ENCODE measurements at places on chromosomes 5 and 9. TPM values are rescaled to one million over a fixed set of nuclear protein-coding genes. Genes with fewer than 3 reads are reported as not detected.

GRCh38 chr5:37002176-37002751 is 125.7 kb downstream of the NIPBL start:
- peaks cover 27% of the 10 kb centered on the region for H3K36me3 ChIP-seq
- H3K27ac ChIP-seq = no peak overlapping the region
- no peak overlapping the region for H3K4me3 ChIP-seq
- H3K4me1 ChIP-seq = no peaks in the 10 kb centered on the region
- H3K27me3 ChIP-seq = no peaks in the 10 kb centered on the region
- DNase-seq = no peak

DNA sequence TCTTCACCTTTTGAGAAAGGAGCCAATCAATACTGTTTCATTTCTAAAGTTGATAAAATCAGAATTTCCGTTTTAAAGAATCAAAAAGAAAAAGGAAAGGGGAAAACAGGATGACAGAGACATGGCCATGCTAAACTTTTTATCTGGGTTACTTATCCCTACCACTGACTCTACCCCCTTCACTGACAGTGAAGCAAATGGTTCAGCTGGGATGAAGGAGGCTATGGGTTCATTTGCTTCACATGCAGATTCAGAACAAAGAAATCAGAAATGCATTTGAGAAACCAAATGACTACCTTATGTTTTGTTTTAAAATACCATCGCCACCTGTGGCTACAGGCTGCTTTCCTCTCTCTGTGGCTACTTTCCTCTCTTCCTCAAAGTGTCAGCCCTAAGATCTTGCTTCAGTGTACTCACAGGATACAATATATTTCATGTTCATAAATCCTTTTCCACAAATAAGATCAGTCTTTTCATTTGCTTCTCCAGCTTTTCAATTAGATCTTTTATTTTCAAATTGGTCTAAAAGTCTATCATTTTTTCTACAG is 53.3 kb downstream of the LPAR1 start:
- no peaks in the 10 kb centered on the region for H3K36me3 ChIP-seq
- H3K4me3 ChIP-seq = no peak overlapping the region
- H3K27ac ChIP-seq = no peak overlapping the region
- no peaks in the 10 kb centered on the region for H3K27me3 ChIP-seq

- no peak for DNase-seq
- H3K4me1 ChIP-seq = no peaks in the 10 kb centered on the region
- no peaks in the 10 kb centered on the region for H3K36me3 ChIP-seq
- no peak overlapping the region for H3K27ac ChIP-seq
- H3K27me3 ChIP-seq = peaks cover 18% of the 10 kb centered on the region
Observed at GRCh38 chr9:126127591-126127990, 199.0 kb upstream of the MVB12B start.

DNA sequence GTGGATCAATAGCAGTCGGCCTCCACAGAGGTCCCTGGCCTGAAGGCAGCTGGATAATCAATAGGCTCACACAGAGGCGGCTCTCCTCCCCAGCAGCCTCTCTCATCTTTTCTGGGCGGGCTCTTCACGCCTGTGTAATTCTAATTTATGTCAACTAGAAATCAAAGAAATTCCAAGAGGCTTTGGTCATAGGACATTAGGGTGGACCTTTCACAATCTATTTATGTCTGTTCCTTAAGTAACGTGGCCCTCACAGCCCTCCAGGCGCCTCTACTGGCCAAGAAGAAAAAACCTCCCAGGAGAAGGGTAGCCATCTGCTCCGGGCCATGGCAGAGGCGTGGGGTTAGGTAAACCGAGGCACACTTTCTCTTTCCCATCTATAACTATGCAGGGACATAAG is 205.1 kb upstream of the EFNA5 start:
- DNase-seq = no peak
- no peaks in the 10 kb centered on the region for H3K36me3 ChIP-seq
- H3K4me3 ChIP-seq = no peak overlapping the region
- no peaks in the 10 kb centered on the region for H3K27me3 ChIP-seq
- H3K4me1 ChIP-seq = peaks cover 4% of the 10 kb centered on the region

DNA sequence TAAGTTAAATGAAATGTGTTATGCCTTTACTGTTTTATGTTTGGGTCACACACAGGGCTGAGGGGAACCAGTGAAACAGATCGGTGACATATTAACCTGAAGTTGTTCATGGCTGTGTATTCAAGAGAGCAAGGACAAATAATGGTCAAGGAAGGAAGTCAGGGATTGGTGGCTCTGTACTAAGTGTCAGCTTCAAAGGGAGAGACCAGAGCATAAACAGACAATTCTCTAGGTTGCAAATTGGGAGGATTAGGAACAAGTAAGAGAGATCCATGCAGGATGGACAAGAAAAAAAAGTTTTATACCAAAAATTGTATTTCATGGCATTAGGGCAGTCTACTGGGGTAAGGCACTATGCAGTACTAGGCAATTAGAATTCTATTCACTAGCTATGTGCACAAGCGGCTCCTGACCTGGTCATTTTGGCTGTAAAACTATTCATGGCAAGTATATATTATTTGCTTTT is 156.3 kb downstream of the PLPPR1 start:
- no peak overlapping the region for H3K4me3 ChIP-seq
- H3K36me3 ChIP-seq = no peaks in the 10 kb centered on the region
- DNase-seq = no peak
- no peak overlapping the region for H3K27ac ChIP-seq

GRCh38 chr9:105044518-105044917 is 116.6 kb upstream of the ABCA1 start:
- DNase-seq = no peak
- H3K36me3 ChIP-seq = no peaks in the 10 kb centered on the region
- no peaks in the 10 kb centered on the region for H3K4me1 ChIP-seq
- H3K27me3 ChIP-seq = no peaks in the 10 kb centered on the region
- H3K27ac ChIP-seq = no peak overlapping the region
- no peak overlapping the region for H3K4me3 ChIP-seq

DNA sequence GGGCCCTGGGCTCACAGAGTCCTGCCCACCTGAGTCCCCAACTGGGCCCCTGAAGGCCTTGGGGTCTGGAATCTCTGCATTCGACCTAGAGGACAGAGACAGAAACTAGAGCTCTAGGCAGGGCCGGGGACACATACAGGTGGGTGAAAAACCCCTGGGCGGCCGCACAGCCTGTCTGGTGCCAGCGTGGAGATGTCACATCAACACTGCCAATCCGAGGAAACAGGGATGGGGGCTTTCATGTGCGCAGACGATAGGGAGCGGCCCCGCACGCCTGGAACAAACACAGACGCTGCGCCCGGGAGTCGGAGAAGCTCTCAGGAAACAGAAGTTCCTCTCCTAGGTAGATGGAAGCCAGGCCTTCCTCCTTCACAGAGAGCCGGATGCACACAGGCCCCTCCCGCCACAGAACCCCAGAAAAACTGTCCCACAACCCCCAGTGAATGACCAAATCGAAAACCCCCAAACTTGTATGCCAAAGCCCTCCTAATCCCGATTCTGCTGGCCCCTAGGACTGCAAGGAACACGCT is 1.8 kb downstream of the GRM6 start:
- no peaks in the 10 kb centered on the region for H3K36me3 ChIP-seq
- H3K27ac ChIP-seq = peak overlapping the region; percentile 46
- peaks cover 3% of the 10 kb centered on the region for H3K4me1 ChIP-seq

- no peaks in the 10 kb centered on the region for H3K27me3 ChIP-seq
- no peak for DNase-seq
- H3K4me1 ChIP-seq = peaks cover 9% of the 10 kb centered on the region
- H3K4me3 ChIP-seq = no peak overlapping the region
- H3K27ac ChIP-seq = no peak overlapping the region
Observed at GRCh38 chr9:70535546-70536323, 121.3 kb upstream of the KLF9 start.

GRCh38 chr5:63049935-63050334 is 471.3 kb downstream of the LRRC70 start:
- no peak overlapping the region for H3K27ac ChIP-seq
- H3K27me3 ChIP-seq = no peaks in the 10 kb centered on the region
- no peaks in the 10 kb centered on the region for H3K36me3 ChIP-seq
- H3K4me3 ChIP-seq = no peak overlapping the region
- DNase-seq = no peak

GRCh38 chr5:87121304-87122150 is 146.2 kb upstream of the RASA1 start:
- H3K4me3 ChIP-seq = peak overlapping the region; percentile 35
- peak; percentile 52 for DNase-seq
- H3K36me3 ChIP-seq = peaks cover 6% of the 10 kb centered on the region
- H3K4me1 ChIP-seq = peaks cover 59% of the 10 kb centered on the region
- peaks cover 4% of the 10 kb centered on the region for H3K27me3 ChIP-seq
- peak overlapping the region; percentile 86 for H3K27ac ChIP-seq

GRCh38 chr5:56482363-56482762 is 249.2 kb upstream of the ANKRD55 start:
- H3K36me3 ChIP-seq = no peaks in the 10 kb centered on the region
- DNase-seq = no peak
- H3K4me1 ChIP-seq = peaks cover 46% of the 10 kb centered on the region
- H3K27me3 ChIP-seq = no peaks in the 10 kb centered on the region

- H3K27ac ChIP-seq = no peak overlapping the region
- no peaks in the 10 kb centered on the region for H3K4me1 ChIP-seq
- H3K4me3 ChIP-seq = no peak overlapping the region
- no peak for DNase-seq
Observed at GRCh38 chr5:137605411-137605810, 106.3 kb upstream of the SPOCK1 start.

DNA sequence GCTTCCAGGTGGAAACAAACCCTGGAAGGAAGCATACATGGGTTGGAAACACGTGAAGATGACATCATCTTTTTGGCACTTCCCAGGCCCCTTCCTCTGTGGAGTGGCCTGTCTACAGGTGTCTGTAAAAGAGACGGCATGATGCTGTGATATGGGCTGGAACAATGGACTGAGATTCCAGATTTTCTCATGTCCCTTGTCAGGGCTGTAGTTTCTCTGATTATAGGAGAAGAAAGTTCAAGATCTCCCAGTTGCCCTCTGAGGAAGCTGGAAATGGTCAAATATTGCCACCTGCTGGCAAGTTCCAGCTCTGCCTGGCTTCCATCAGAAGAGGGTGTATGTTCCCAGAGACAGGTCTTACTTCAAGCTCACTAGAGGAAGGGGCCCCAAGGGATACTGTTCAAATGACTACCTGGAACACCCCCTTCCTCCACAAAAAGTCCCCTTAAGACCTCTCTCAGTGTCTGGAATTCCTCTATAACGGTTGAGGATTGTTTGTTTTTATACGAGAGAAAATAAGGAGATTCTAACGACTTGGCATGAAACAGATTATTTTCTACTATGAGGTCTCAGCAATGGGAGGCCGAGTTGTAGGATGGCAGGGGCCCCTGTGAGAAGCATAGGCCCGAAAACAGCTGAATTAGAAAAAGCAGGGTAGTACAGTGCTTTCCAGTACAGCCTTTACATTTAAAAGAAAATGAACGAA is 7.3 kb upstream of the ANXA6 start:
- no peaks in the 10 kb centered on the region for H3K36me3 ChIP-seq
- peaks cover 11% of the 10 kb centered on the region for H3K4me1 ChIP-seq
- no peak overlapping the region for H3K4me3 ChIP-seq
- DNase-seq = peak; percentile 87
- peak overlapping the region; percentile 58 for H3K27ac ChIP-seq
- no peaks in the 10 kb centered on the region for H3K27me3 ChIP-seq

DNA sequence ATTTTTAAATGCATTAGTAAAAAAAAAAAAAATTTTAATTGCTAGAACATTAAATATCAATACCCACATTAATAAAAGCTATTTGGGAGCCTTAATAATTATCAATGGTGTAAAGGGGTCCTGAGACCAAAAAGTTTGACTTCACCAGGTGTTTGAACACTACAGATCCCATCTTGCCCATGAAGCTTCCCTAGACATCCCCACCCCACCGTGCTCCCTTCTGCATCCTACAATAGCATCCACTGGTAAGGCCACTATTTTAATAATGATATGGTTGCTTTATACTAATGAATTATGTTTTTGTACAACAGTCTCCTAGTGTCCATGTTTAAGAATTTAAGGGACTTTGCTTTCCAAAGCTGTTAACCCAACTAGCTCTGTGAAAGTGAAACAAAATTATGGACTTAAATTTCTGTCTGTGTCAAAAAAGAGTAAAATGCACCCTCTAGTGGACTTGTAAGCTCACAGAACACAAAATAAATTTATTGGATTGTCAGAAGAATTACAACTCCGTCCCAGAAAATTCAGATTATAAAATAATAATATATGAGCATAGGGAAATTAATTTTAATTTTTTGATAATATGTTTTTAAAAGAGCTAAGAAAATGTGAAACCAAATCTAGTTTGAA is 76.0 kb downstream of the ARL15 start:
- no peaks in the 10 kb centered on the region for H3K36me3 ChIP-seq
- H3K4me1 ChIP-seq = peaks cover 3% of the 10 kb centered on the region
- H3K4me3 ChIP-seq = no peak overlapping the region

- no peak overlapping the region for H3K27ac ChIP-seq
- no peaks in the 10 kb centered on the region for H3K4me1 ChIP-seq
- DNase-seq = no peak
- H3K27me3 ChIP-seq = peaks cover 2% of the 10 kb centered on the region
Observed at GRCh38 chr9:70195456-70195855, 63.3 kb upstream of the SMC5 start.

DNA sequence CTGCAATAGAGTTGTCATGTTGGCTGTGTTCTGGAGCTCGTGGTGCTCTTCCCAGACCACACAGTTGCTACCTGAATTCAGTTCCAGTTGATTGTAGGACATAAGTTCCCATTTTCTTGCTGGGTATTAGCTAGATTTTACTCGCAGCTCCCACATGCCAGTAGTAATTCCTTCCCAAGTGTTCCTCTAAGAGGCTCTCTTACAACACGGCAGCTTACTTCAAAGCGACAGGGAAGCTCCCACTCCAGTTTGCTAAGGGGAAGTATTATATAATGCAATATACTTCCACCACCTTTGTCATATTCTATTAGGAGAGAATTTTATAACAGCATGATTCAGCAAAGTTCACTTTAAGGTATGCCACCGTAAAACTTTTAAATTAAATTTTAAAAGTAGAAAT is 623.0 kb downstream of the SLCO4C1 start:
- no peaks in the 10 kb centered on the region for H3K36me3 ChIP-seq
- H3K4me1 ChIP-seq = no peaks in the 10 kb centered on the region
- no peak for DNase-seq
- H3K4me3 ChIP-seq = no peak overlapping the region
- no peak overlapping the region for H3K27ac ChIP-seq

- peaks cover 8% of the 10 kb centered on the region for H3K27me3 ChIP-seq
- H3K4me3 ChIP-seq = no peak overlapping the region
- no peak for DNase-seq
- H3K4me1 ChIP-seq = no peaks in the 10 kb centered on the region
- no peak overlapping the region for H3K27ac ChIP-seq
- no peaks in the 10 kb centered on the region for H3K36me3 ChIP-seq
Observed at GRCh38 chr9:32292611-32293010, 91.8 kb upstream of the ACO1 start.

The NR4A3 gene
- 0.29 TPM for total RNA-seq

The CCDC152 gene
- total RNA-seq = 4.8 TPM

The MTAP gene
- total RNA-seq = 57.4 TPM

The SAXO1 gene
- 0.10 TPM for total RNA-seq

The DBH gene
- not detected for total RNA-seq

The PTGER4 gene
- total RNA-seq = 45.7 TPM

Measured in activated CD4-positive, alpha-beta T cell treated with anti-CD3 and anti-CD28 coated beads, Interleukin-2, amount 10 ng/mL, durations not matched to agents 7 days and 5 days (primary cell).